ENCODE measurements at places on chromosomes 3 and 15.

GRCh38 chr3:188286087-188286513, 132.1 kb downstream of the LPP start:
- DNase-seq: no peak

GRCh38 chr15:28082891-28083684, 16.0 kb downstream of the OCA2 start:
- no peak for DNase-seq

DNA sequence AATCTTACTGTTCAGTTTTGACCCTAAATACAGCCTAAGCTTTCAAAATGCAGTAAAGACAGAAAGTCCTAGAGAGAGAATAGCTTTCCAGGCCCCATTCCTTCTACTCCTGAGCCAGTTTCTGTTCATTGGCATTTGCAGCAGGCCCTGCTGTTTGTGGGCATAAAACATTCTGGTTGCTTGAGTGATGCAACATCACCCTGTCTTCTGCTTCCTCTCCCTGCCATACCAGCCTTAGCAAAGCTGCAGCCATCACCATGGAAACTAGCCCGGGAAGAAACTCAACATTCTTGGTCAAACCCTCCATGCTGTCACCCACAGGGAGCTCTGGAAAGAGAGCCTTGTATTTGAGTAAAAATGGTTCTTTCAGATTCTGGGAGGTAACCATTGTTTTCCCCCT, 325.7 kb downstream of the MAGI1 start:
- no peak for DNase-seq

DNA sequence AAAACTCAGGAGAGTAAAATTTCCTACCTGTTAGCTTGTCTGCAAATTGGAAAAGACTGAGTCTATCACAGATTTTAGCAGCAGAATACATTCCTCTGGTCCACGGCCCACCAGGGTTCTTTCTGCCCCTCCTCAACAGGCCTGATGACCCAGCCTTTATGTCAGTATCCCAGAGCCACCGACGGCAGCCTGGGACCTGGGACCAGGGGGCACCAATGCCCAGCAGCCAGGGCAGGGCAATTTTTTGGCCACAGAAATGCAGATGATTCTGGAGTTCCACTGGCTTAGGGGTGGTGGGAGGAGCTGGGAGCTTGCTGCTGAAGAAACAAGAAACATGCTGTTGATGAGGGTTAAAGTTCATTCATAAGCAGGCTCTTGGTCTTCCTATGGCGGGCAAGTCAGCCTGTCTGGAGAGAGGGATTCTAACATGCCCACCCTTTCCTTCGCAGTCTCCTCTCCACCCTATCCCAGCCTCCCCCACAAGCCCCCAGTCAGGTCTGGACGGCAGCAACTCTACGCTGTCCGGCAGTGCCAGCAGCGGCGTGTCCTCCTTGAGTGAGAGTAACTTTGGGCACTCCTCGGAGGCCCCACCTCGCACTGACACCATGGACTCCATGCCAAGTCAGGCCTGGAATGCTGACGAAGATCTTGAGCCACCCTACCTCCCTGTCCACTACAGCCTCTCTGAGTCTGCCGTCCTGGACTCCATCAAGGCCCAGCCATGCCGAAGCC, 4.3 kb upstream of the MANF start:
- DNase-seq: no peak

GRCh38 chr15:42154212-42154941, 2.1 kb downstream of the PLA2G4F start:
- DNase-seq: no peak

GRCh38 chr3:138919325-138919724, 27.6 kb downstream of the FOXL2 start:
- no peak for DNase-seq

DNA sequence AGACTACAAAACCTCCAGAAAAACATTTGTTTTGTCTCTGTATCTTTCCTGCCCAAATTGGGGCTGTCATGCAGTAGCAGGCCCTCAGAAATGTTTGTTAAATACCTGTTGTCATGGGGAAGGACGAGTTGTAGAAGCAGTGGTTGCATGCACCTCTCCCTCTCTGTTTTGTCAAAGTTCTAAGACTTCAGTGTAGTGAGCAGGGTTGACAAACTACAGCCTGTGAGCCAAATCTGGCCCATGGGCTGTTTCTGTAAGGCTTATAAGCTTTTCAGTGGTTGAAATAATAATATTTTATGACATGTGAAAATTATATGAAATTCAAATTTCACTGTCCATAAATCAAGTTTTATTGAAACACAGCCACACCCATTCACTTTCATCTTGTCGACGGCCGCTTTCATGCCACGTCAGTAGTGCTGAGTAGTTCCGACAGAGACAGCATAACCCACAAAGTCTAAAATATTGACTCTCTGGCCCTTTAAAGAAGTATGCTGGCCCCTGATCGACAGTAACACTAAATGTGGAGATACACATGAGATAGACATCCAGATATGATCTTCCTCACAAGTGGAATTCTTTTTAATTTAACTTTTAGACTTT, 102.9 kb downstream of the PDZRN3 start:
- no peak for DNase-seq

DNA sequence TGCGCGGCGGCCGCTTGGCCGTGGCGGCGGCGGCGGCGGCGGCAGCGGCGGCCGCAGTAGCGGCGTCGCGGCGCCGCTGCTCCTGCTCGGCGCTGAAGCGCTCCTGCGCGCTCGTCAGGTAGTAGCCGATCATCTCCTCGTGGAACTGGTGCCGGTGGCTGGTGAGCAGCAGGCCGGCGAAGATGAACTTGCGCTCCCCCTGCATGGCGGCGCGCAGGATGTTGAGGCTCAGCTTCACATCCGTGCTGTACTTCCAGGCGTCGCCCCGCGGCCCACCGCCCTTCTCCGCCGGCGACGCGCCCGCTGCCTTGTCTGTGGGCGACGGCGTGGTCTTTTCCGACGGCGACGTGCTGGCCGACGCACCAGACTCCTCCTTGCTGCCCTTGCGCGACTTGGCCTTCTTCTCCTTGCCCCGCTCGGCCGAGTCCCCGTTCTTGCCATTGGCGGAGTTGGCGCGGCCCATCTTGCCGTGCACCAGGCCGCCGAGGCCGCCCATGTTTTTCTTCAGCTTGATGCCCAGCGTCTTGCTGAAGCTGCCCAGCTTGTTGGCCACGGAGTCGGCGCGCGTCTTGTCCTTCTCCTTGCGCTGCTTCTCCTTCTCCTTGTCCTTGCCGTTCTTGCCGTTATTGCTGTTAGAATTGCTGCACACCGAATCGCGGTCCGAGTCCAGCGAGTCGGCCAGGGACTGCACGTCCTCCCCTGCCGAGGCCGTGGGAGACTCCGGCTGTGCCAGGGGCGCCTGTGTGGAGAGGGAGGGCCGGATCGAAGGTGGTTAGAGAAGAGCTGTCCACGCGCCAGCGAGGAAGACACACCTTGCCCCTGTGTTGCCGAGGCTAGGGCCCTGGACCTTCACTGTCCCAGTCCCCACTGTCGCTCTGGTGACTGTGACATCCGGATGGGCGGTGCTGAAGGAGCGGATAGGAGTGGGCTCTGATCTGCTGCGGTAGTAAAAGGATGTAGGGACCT, 157.6 kb downstream of the KLF13 start:
- peak; percentile 31 for DNase-seq
